Smooth muscle cell of trachea (primary cell): ENCODE measurements at places on chromosomes 1 and 21. TPM values are rescaled to one million over a fixed set of nuclear protein-coding genes. Genes with fewer than 3 reads are reported as not detected.

ADGRL2 gene
- 78.4 and 112 TPM in 2 replicates for total RNA-seq

KIF26B gene
- 0.87 and 3.3 TPM in 2 replicates for total RNA-seq

PBX1 gene
- total RNA-seq: 60.7 and 68.4 TPM in 2 replicates

FAM167B gene
- 0.29 and 0.66 TPM in 2 replicates for total RNA-seq

MMP23B gene
- total RNA-seq: 2.5 and 8.3 TPM in 2 replicates
